ENCODE measurements at places on chromosomes 2 and 18.

DNA sequence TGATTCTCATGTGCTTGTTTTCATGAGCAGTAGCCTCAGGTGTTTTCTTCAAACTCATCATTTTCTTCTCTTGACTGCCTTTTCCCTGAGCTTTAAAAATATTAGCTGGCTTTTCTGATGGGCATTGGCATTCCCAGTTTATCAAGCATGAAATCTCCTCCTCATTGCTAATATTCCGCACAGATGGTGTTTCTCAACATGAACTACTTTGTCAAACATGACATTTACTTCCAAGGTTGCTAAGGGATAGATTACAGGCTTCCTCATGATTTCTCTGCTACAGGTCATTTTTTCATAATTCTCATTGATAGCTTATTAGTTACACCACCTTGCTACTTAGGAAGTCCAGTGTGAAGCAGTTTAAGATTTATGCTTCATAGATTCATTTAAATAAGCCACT, 1116.9 kb upstream of the CNTNAP5 start:
- no peak for DNase-seq

- DNase-seq, result no peak
These were observed 88.1 kb downstream of the ASXL2 start for GRCh38 chr2:25790074-25790790.

- DNase-seq, result no peak
These were observed 103.6 kb downstream of the NXPH2 start for GRCh38 chr2:138676619-138677021.

DNA sequence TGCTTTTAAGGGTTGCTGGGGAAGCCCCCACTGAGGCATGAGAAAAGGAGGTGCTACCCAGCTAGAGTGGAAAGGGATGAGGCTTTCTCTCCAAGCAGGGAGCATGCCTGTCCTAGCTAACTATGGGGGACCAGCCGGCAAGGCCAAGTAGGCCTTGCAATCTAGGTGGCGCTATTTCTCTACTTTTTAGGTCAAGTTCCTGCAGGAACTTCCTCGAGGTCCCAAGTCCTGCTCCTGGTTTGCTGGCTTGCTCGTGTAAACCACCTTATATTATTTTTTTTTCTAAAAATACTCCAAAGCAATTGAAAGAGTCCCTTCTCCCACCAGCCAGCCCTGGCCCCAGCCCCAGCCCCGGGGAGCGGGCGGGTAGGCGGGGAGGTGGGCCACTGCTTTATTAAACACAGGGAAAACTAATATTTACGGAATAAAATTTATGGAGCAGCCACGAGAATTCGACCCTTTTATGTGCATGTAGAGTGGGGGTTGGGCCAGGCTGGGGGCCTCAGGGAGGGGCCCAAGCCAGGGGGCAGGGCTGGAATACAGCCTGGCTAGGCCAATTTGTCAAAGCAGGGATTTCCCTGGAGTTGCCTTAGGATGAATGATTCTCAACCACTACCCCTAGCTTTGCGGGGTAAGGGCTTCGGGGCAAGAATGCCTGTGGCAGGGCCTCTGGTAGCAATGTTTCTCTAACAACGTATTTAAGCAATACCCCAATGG, 12.8 kb upstream of the IHH start:
- DNase-seq, result no peak

DNA sequence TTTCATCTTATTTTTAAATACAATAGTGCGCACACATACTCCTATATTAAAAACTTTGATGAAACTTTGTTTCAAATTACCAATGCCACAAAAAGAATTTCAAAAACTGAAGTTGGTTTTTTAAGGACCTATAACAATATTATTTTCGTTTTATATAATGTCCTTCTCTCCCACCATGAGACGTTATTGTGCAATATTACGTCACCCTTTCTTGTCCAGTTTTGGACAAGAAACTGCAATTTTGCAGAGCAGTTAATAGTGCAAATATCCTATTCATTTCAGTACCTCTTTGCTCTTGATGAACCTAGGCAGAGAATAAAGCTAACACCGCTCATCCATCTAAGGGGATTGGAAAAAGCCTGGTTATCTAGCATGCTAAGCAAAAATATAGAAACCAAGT, 9.7 kb upstream of the ZNF516 start:
- no peak for DNase-seq

GRCh38 chr2:142980246-142981068, 103.0 kb downstream of the KYNU start:
- DNase-seq, result no peak

DNA sequence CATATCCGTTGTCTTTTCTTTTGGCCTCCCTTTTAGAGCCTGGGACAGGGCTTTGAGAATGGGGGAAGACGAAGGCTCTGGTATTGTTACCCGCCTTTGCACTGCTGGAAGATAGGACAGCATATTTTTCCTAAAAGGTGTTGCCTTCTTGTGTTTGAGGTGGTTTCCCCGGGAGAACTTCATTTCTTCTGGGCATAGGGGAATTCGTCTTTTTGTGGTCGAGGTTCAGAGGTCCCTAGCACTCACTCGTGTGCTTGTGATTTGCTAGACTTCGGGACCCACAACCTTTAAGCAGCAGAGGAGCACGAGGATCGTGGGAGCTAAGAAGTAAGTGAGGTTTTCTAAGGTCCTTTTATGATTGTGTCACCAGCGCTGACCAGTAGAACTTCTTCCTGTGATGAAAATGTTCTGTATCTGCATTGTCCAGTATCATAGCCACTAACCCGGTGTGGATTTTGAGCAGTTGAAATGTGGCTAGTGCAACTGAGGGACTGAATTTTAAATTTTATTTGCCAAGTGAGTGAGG, 611 bp downstream of the ZNF512 start:
- DNase-seq, result peak; percentile 59

GRCh38 chr2:46737577-46737976, 178.0 kb downstream of the MCFD2 start:
- no peak for DNase-seq

GRCh38 chr18:68662754-68663153, 52.2 kb downstream of the TMX3 start:
- DNase-seq, result no peak

GRCh38 chr2:172545408-172546075, 10.3 kb upstream of the PDK1 start:
- no peak for DNase-seq

- DNase-seq, result no peak
These were observed 49.7 kb downstream of the TNS1 start for GRCh38 chr2:217953011-217953481.

GRCh38 chr18:29879763-29880162, 1162.8 kb downstream of the DSC3 start:
- DNase-seq, result no peak

DNA sequence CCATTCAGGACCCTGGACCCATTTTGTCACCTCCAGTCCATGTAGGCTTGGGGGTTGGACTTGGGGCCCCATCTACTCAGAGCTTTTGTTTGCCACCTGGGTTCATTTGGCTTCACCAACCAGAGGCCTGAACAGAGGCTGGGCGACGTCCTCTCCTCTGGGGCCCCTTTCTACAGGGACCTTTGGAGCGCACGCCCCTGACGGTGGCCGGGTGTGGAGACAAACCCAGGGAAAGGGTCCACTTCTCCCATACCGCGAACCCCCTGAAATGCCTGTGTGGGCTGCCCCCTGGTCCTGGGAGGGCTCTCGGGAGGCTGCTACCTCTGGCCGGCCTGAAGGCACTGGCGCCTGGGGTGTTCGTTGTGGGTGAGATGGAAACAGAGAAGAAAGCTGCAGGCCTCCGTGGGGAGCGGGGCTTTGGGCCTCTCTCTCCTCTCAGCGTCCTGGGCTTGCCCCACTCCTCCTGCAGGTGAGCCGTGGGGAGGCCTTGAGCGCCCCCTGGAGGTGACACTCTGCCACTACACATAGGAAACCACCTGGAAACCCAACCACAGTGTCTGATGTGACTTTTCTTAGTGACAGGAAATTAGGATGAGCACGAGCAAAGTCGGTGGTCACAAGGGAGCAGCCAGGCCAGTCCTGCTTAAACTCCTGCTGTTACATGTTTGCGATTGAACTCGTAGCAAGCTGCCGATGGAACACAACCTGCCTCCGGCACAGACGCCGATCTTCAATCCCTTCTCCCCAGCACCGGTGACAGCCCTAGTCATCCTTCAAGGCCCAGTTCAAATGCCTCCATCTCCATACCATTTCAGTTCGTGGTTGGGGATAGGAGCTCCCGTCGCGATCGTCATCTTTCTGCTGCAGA, 12.0 kb upstream of the NTSR2 start:
- DNase-seq, result peak; percentile 84

GRCh38 chr2:142100970-142101369, 29.8 kb downstream of the LRP1B start:
- DNase-seq, result no peak

GRCh38 chr18:7438646-7439045, 128.5 kb upstream of the PTPRM start:
- DNase-seq, result no peak

- no peak for DNase-seq
These were observed 1132.4 kb upstream of the CDH2 start for GRCh38 chr18:29309366-29309765.

- no peak for DNase-seq
These were observed 19.5 kb upstream of the ERCC3 start for GRCh38 chr2:127313406-127313805.

- no peak for DNase-seq
These were observed 7.0 kb upstream of the SP9 start for GRCh38 chr2:174327841-174328113.

DNA sequence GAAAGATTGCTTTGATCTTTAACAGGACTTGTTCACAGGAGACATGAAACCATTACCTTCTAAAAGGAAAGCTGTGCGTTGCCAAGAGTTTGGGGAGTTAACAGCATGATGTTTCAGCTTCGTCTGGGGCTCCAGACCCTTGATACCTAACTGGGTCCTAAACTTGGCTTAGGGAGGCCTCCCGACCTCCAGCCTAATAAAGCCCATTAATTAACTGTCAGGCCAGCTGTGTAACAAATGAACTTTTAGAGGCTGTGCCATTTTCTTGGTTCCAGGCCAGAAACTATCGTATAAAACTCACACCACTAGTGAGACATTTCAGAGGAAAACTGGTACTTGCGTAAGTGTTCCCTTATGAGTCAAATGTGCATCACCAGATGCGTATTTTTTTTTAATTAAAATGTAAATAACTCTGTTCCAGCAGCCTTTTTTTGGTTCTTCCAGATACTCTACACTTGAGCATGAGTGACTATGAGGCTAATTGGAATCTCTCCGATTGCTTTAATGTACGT, 236.5 kb downstream of the BCL2 start:
- no peak for DNase-seq

GRCh38 chr2:96792772-96793749, 23.0 kb upstream of the CNNM3 start:
- DNase-seq, result no peak

DNA sequence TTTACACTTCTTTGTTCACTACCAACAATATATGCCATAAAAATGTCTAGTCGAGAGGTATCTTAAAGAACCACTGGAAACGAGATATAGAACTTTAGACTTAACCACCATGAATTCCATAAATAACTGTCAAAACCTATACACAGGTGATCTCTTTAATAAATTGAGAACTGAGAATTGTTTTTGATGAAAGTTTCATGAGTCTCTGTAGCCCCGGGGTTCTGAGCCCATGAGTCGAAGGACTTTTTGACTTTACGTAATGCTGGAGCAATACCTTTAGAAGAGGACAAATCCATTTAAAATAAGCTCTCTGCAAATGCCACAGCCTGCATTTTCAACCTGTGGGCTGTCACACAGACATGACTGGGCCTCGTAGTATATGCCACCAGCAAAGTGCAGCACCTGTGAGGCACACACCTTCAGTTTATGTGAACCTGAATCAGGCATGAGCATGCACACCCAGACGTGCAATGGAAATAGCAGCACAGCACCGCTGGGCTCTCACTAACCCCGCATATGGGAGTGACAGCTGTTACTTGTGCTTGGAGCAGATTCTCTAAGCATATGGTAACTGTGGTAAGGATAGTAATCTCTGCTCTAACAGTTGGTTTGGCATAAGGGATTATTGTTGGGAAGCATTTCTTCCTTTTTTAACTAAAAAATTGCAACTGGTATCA, 383.2 kb downstream of the SOCS6 start:
- no peak for DNase-seq

GRCh38 chr2:102111823-102112222, 30.7 kb upstream of the IL1R1 start:
- no peak for DNase-seq

DNA sequence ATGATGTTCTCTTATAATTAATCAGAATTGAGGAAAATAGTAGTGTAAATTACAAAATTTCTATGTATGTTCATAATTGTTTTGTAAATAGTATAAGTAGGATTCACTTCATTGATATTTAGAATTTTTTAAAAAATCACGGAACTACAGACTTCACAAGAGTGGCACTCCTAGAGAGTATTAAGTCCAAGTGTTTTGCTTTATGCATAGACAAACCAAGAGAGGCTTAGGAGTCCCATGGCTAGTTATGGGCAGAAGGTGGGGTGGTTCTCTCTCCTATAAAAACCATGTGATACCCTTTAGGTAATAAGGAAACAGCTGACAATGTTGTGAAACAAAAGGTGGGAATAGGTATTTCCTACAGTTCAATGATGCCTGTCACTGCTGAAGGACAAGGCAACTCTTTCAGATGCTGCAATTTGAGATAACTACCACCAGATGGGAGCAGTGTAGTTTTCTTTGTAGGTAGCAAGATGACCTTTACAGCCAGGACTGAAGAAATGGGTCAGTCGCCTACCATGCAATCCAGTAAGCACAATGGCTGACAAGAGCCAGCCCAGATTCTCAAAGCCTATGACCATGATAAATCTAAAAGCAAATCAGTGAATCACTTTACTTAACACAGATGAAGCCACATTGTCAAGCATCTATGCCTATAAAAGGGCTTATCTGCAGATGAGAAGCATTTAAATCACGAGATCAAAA, 83.9 kb downstream of the AAK1 start:
- DNase-seq, result peak; percentile 61

- DNase-seq, result peak; percentile 83
These were observed at the start of gene CABYR for GRCh38 chr18:24138789-24139616. CABYR (plus strand) TSS chr18:24139062; CDS start chr18:24143115, 4,053 bp downstream.

GRCh38 chr2:98658816-98659490, 50.6 kb downstream of the UNC50 start:
- peak; percentile 83 for DNase-seq

DNA sequence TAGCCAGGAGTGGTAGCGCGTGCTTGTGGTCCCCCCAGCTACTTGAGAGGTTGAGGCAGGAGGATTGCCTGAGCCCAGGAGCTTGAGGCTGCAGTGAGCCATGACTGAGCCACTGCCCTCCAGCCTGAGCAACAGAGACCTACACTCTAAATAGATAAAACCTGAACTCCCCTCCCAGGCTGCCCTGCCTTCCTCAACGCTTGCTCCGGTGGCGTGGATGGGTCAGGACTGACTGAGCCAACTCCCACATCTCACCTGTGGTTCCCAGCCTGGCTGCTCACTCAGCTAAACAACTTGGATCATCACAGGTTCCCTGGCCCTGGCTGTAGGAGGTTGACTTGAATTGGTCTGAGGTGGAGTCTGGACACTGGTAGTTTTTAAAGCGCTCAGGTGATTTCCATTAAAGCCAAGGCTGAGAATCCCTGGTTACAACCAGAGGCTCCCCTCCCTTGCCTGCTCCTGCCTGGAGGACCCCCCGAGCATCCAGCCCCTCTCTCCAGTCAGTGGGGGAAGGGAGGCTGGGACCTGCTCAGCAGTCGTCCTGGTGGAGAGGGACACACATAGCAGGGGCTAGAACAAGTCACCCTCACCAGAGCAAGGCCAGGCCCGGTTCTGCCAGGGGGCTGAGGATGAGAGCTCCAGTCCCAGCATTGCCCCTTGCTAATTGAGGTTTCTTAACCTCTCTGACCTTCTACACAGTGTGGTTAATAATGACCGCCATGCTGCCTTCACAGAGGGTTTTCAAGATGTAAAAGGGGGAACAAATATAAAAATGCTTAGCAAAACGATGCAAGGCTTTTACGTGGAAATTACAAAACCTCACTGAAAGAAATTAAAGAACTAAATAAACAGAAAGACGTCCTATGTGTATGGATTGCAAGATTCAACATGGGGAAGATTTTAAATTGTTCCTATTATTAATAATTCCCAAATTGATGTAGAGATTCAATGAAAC, 46.9 kb upstream of the TAF1B start:
- no peak for DNase-seq

All from activated CD8-positive, alpha-beta memory T cell treated with anti-CD3 and anti-CD28 coated beads for 24 hours (primary cell).